ENCODE measurements at places on chromosomes 5 and 9.

DNA sequence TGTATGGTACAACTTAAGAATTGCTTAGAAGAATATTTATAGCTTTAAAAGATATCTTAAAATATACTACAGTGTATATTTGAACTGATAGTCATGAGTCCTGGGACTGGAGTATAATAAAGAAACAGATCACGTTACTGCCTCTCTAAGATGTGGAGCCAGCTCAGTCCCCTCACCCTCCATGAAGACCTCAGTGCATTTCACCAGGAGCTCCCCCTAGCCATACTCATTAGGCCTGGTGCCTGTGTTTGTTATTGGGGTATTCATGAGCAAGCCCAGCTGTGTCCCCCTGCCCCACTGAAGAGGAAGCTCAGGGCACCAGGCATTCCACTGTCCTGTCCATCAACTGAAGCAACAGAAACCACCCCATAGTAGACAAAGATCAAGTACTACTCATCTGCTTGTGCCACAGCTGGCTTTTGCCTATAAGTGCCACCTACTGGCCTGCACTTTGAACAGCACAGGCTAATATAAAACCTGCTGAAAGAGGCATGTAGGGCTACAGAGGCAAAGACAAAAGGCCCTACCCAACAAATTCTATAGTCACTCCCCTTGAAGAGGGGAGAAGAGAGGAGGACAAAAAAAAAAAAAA is 850.2 kb upstream of the NUDT12 start:
- no peak for DNase-seq

GRCh38 chr9:3526997-3527940 is 1.5 kb upstream of the RFX3 start:
- peak; percentile 20 for DNase-seq

- DNase-seq = no peak
These were observed 8.4 kb downstream of the CDK9 start for GRCh38 chr9:127794001-127794791.

DNA sequence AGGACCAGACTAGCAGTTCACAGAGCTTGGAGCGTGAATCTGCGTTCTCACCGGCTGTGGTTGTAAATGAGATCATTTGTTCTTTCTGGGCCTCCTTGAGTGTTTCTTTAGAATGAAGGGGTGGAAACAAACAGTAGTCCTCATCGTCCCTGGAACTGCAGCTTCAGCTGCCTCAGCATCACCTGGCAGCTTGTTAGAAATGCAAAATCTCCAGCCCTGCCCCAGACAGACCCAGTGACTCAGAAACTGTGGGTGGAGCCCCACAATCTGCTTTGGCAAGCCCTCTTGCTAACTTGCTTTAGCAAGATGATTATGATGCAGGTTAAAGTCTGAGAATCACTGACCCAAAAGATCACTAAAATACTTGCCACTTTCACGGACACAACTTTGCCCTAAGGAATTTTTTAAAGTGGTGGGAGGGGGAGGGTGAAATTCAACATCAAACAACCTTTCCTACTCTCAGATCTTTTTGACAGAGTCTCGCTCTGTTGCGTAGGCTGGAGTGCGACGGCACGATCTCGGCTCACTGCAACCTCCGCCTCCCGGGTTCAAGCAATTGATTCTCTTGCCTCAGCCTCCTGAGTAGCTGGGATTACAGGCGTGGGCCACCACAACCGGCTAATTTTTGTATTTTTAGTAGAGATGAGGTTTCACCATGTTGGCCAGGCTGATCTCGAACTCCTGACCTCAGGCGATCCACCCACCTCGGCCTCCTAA is 86.0 kb downstream of the BRINP1 start:
- no peak for DNase-seq

GRCh38 chr5:173686950-173687349 is 70.5 kb upstream of the BOD1 start:
- no peak for DNase-seq

DNA sequence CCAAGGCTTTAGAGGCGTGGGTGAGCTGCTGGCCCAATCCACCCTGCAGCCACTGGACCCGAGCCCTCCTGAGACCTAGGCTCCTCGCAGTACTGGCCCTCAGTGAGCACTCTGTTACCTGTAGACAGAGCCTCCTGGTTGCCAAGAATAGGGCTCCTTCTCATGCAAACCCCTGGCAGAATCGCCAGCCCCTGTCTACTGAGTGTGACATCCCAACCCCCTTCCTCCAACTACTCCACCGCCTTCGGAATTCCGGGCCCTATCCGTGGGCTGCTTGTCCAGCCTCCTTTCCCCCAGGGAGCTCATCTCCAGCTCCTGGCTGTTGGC is 23.8 kb upstream of the COL5A1 start:
- no peak for DNase-seq

DNA sequence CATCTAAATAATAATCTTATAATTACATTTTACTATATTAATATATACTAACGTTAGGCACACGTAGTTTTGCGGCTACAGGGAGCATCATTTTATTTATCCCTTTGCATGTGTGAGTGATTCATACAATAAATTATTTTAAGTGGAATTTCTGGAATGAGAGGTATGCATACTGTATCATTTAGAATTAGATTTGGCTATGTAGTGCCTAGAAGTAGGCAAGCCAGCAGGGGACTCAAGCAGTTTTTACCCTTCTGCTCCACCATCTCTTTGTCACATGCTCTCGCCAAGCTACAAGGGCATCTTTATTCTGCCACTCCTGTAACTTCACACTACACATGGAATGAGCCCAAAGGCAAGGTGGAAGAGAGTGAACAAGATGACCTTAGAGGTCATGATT is 60.8 kb downstream of the MEGF10 start:
- no peak for DNase-seq

GRCh38 chr9:117149996-117150395 is 264.9 kb downstream of the ASTN2 start:
- DNase-seq = no peak

DNA sequence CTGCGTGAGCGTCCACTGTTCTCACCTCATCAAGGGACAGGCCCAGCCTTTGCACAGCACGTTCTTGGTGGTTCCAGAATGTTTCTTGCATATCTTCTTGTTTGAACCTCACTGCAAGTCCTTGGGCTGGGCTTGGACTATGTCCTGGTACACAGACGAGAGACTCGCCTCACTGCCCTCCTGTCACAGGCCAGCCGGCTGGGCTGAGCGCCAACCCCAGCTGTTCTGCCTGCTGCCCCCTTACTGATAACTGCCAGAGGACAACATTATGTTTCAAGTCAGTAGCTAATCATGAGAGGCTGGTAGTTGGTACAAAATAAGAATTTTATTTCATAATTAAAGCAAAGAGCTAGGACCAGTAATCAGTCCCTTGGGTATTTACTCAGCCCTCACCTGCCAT is 52.8 kb upstream of the LRRTM2 start:
- DNase-seq = no peak

- no peak for DNase-seq
These were observed 155.4 kb downstream of the PAM start for GRCh38 chr5:102910240-102911226.

DNA sequence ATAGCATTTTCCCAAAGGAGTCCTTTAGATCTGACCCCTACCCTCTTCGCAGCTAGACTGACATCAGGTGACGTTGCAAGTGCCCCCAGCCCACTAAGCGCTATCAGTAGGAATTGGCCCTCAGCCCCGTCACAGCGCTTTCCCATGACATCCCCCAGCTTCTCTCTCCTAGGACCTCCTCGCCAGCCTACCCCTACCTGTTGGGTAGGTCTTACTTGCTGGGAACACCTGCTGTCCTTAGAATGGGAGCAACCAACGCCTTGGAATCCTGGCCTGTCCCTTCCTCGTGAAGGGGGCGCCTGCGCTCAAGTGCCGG is 584 bp upstream of the PIP5K1B start:
- no peak for DNase-seq

GRCh38 chr9:70553707-70554673 is 139.5 kb upstream of the KLF9 start:
- no peak for DNase-seq

GRCh38 chr5:127085796-127086195 is 12.5 kb upstream of the C5orf63 start:
- no peak for DNase-seq

DNA sequence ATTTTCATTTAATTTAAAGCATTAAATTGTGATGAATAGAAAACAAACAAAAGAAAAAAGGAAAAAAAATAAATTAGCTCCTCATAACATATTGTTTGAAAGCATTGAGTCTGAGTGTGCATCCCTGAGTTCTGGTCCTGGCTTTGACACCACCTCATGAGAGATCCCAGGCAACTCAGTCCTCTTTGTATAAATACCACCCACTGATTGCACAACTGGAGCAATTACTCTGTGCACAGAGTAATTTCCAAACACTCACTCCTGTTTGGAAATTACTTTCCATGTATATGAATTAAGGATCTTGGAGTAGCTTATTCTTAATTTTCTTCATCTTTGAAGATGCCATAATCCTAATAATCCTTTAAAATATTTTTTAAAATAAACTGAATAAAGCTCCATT is 59.4 kb upstream of the C5orf46 start:
- DNase-seq = no peak

Data from stimulated activated CD4-positive, alpha-beta T cell treated with anti-CD3 and anti-CD28 coated beads, Interleukin-4, amount 100 ng/mL, for 24 hours (primary cell).